PC-9 (cell line): ENCODE measurements at places on chromosomes 2 and 18. TPM values are rescaled to one million over a fixed set of nuclear protein-coding genes. Genes with fewer than 3 reads are reported as not detected.

The INHA gene
- total RNA-seq: 5.2 and 9.1 TPM in 2 replicates

DNA sequence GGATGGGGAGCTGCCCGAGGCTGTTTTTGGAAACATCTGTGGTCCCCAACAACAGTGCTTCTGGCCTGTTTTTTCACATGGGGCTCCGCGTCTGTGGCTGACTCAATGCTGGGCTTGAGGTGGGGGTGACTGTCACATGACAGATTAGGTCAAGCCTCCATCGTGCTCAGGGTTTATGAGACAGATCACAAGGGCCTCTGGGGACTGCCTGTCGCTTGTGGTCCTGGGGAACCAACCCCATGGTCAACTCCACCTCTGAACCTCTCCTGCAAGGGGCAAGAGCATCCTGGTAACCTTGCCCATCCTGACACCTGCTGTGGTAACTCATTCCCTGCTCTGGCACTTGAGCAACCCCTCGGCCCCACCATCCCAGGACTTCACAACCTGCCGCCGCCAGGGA lies 47.6 kb upstream of the SH3RF3 start:
- DNase-seq: no peak
- peaks cover 27% of the 10 kb centered on the region for H3K27me3 ChIP-seq
- H3K27ac ChIP-seq: no peak overlapping the region
- H3K4me3 ChIP-seq: no peak overlapping the region
- no peaks in the 10 kb centered on the region for H3K4me1 ChIP-seq

DNA sequence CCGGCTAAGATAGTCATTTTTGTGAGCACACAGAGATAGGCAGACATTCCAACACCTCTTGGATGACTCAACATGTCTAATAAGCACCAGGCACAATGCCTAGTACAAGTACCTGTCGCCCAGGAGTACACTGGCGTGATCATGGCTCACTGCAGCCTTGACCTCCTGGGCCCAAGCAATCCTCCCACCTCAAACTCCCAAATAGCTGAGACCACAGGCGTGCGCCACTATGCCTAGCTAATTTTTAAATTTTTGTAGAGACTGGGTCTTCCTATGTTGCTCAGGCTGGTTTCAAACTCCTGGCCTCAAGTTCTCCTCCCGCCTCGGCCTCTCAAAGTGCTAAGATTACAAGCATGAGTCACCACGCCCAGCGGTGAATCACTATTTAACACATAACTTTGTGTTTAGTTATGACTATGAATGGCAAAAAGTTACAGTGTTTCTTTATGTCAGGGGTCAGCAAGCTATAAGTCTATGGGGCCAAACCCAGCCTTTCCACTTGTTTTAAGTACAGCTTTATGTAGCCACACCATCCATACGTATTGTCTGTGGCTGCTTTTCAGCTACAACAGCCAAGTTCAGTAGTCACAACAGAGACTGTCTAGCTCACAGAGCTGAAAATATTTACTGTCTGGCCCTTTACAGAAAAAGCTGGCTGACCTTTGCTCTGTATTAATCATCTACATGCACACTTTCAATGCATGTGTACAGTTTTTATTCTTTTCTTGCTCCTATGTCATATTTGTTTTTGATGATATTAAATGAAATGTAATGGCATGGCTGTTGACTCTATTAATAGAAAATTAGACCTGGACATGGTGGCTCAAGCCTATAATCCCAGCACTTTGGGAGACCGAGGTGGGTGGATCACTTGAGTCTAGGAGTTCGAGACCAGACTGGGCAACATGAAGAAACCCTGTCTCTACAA lies 18.7 kb downstream of the ORC2 start:
- no peak overlapping the region for H3K4me3 ChIP-seq
- H3K36me3 ChIP-seq: peaks cover 24% of the 10 kb centered on the region; the same call in 1 of the 2 replicates
- H3K27me3 ChIP-seq: no peaks in the 10 kb centered on the region
- DNase-seq: peak; percentile 92

DNA sequence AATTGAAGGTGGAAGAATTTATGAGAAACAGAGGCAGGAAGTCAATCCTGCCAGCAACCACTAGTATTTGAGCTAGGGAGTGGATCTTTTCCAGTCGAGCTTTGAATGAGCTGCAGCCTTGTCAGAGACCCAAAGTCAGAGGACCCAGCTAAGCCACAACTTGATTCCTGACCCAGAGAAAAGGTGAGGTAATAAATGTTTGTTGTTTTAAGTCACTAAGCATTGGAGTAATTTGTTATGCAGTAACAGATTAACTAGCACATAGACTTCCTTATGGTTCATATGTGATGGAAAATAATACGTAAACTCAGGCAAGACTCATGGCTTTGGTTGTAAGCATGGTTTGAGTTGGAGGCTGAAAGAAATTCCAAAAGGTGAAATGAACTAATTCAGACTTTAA lies 21.6 kb downstream of the EFEMP1 start:
- H3K4me1 ChIP-seq: peaks cover 21% of the 10 kb centered on the region
- no peaks in the 10 kb centered on the region for H3K27me3 ChIP-seq
- no peak overlapping the region for H3K27ac ChIP-seq

- H3K4me3 ChIP-seq: no peak overlapping the region
- no peaks in the 10 kb centered on the region for H3K4me1 ChIP-seq
- H3K27ac ChIP-seq: no peak overlapping the region
Measured at GRCh38 chr2:223196331-223196730, 144.3 kb downstream of the KCNE4 start.

DNA sequence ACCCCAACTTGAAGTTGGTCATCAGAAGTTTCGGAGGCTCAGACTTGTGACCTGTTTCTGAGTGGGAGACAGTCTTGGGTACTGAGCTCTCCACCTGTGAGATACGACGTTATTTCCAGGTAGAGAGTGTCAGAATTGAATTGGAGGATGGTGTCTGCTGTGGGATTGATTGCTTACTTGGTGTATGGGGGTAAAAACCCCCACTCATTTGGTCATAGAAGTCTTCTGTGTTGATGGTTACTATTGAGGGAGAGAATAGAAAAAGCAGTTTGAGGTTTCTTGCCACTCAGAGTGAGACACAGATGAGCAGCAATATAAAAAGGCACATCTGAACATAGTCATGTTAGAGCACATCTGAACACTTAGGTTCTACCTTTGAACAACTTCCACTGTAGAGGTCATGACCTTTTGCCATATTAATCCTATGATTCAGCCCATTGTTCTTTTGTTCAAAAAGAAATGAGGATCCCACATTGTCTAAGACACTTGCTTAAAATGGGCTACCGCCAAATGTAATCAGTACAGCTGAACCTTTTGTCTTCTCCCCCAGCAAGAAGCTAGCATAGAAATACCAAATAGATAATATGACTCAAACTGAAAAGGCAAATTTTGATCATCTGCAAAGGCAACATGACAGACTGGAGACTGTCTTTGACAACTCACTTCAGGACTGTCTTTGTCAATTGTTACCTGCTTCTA lies 73.3 kb downstream of the NAB1 start:
- no peaks in the 10 kb centered on the region for H3K36me3 ChIP-seq
- no peaks in the 10 kb centered on the region for H3K27me3 ChIP-seq
- H3K4me1 ChIP-seq: peaks cover 27% of the 10 kb centered on the region
- H3K4me3 ChIP-seq: no peak overlapping the region

- H3K27me3 ChIP-seq: no peaks in the 10 kb centered on the region
- no peaks in the 10 kb centered on the region for H3K36me3 ChIP-seq
- no peak for DNase-seq
- H3K4me3 ChIP-seq: no peak overlapping the region
Measured at GRCh38 chr18:48829443-48830149, 121.2 kb downstream of the SMAD7 start.

- no peaks in the 10 kb centered on the region for H3K27me3 ChIP-seq
- H3K4me3 ChIP-seq: no peak overlapping the region
- H3K4me1 ChIP-seq: peaks cover 63% of the 10 kb centered on the region
- H3K36me3 ChIP-seq: no peaks in the 10 kb centered on the region
- H3K27ac ChIP-seq: peak overlapping the region; percentile 95
Measured at GRCh38 chr2:218317835-218318234, 25.5 kb upstream of the TMBIM1 start.
